ENCODE measurements at places on chromosomes 11 and 22.

- no peak for DNase-seq
These were observed 8.6 kb downstream of the KLHL35 start for GRCh38 chr11:75424396-75424795.

DNA sequence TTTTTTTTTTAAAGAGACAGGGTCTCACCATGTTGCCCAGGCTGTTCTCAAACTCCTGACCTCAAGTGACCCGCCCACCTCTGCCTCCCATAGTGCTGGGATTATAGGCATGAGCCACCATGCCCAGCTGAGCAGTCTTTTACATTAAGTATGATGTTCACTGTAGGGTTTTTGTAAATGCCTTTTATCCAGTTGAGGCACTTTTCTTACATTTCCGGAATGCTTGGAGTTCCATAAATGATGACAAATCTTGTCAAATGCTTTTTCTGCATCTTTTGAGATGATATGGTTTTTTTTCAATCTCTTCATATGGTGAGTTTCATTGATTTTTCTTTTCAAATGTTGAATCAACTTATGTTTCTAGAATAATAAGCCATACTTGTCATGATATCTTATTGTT is 29.4 kb upstream of the CTTN start:
- no peak for DNase-seq

DNA sequence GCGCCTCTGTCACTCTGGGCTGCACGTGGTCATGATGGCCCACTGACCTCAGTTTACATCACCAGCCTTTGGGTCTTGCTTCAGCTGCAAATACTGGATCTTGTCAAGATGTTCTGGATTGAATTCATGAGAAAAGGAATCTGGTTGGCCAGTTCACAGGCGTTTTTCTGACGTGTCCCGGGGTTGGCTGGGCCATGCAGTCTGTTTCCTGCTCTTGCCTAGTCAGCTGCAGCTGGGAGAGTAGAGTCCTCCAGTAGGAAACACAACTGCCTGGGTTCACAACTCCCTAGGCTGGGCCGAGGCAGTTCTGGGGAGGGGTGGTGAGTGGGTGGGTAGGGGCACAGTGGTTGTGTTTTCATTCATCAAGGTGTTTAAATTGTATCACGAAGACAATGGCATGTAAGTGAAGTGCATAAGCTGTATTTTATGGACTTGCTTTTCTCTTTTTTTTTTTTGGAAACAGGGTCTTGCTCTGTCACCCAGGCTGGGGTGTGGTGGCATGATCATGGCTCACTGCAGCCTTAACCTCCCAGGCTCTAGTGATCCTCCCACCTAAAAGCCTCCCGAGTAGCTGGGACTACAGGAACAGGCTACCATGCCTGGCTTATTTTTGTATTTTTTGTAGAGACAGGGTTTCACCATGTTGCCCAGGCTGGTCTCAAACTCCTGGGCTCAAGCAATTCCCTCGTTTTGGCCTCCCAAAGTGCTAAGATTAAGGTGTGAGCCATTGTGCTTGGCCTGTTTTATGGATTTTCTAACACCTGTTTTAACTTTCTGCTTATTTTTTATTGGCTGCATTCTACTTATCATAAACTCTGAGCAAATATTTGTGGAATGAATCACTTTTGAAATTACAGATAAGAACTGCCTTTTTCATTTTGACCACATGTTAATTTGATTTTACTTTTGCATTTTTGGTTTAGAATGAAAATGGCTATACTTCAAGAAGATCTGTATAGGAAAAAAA is 54.0 kb upstream of the PITPNB start:
- no peak for DNase-seq

DNA sequence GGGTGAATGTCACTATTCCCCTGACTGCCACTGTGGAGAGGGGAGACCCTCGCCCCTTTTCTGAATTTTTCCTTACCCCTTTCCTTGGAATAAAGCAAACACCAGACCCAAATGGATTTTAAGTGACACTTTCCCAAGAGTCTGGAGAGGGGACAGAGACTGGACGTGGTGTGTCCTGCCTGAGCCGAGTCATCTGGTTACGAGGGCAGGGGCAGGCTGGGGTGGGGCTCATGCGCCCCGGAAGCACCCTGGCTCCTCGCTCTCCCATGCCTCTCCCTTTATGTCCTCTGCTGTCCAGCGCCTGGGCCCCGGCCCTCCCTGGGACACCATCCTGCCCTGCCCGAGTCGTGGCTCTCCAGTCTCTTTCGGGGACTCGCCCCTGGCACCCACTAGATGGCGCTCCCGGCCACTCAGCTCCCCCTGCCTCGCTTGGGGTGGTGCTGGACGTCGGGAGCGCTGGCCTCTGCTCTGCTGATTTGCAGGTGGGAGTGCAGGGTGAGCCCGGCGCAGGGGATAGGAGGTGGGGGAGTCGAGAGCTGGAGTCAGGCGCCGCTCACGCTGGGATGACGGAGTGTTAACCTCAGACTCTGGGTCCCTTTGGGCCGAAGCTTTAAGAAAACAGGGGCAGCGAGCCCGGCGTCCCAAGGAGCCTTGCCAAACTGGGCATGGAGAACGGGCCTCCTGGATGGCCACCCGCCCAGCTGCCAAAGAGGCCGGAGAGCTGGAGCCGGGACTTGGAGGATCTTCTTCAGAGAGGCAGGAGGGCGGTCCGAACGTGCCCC is 89.8 kb downstream of the RPS6KA4 start:
- peak; percentile 84 for DNase-seq
